ENCODE measurements at places on chromosomes 2 and 18.
A peak's percentile ranks its signal among the peaks of the same experiment; 100 is the strongest.

DNA sequence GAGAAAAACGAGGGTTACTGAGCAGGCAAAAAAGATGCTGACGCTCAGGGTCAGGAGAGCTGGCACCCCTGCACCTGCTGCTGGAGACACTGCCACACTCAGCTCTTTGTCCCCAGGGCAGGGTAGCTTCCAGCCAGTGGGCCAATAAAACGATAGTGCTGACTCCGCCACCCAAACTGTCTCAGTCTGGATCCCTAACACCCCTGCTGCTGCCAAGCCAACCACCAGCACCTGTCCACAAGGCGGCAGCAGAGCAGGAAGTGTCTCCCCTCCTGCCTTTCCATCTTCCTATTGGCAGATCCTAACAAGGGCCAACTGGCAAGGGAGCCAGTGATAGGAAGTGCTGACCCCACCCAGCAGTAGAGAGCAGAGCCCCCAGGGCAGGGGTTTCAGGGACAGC, 531.5 kb upstream of the SALL3 start:
- no peak for DNase-seq

- no peak for DNase-seq
Measured at GRCh38 chr2:223019390-223019930, 32.5 kb upstream of the KCNE4 start.

DNA sequence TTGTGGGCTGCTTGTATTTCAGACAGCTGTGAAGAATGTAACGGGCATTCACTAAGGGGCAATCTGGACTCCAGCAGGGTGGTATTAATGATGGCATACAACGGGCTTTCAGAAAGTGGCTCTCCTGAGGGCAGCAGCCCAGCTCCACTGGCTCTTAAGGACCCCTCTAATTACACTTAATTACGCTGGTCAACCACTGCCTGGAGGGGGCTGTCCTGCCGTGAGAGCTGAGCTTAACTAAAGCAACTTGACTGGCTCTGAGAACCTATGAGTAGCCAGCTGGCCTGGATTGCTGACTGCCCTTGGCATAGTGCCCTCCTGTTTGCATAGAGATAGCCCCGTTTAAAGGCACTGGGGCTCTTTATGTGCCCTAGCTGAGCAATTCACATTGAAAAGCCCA, 3.8 kb downstream of the LIPG start:
- no peak for DNase-seq

DNA sequence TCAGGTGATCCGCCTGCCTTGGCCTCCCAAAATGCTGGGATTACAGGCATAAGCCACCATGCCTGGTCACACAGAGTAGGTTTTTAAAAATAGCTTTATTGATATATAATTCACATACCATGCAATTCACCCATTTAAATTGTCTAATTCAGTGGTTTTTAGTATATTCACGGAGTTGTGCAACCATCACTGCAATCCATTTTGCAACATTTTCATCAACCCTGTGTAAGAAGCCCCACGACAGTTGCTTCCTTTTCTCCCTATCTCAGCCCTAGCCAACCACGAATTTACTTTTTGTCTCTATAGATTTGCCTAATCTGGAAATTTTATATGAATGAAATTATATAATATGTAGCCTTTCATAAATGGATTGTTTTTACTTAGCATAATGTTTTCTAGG, 266.4 kb downstream of the NAPG start:
- DNase-seq: peak; percentile 69

GRCh38 chr2:162072976-162073887, 783 bp downstream of the DPP4 start:
- no peak for DNase-seq

GRCh38 chr2:172905937-172906811, 169.5 kb upstream of the MAP3K20 start:
- DNase-seq: no peak

DNA sequence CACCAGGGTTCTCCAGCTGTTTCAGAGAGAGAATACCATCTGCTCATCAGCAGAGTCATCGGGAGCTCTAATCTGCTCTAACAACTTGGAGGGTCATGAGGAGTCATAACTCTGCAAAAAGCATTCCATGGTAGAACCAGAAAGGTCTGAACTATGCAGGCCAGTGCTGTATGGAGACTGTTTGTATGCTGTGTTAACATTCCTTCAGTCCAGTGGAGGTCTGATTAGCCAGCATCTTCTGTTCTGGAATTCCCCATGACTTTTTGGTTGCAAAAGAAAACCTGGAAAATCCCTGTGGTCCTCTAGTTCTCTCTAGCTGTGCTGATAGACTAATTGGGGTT, 9.4 kb upstream of the ITGB6 start:
- DNase-seq: peak; percentile 86

GRCh38 chr2:108305901-108306300, 17.2 kb downstream of the SULT1C2 start:
- DNase-seq: no peak

GRCh38 chr2:168138374-168138773, 109.0 kb downstream of the STK39 start:
- no peak for DNase-seq

GRCh38 chr2:240455272-240455646, 19.8 kb downstream of the GPC1 start:
- DNase-seq: no peak

DNA sequence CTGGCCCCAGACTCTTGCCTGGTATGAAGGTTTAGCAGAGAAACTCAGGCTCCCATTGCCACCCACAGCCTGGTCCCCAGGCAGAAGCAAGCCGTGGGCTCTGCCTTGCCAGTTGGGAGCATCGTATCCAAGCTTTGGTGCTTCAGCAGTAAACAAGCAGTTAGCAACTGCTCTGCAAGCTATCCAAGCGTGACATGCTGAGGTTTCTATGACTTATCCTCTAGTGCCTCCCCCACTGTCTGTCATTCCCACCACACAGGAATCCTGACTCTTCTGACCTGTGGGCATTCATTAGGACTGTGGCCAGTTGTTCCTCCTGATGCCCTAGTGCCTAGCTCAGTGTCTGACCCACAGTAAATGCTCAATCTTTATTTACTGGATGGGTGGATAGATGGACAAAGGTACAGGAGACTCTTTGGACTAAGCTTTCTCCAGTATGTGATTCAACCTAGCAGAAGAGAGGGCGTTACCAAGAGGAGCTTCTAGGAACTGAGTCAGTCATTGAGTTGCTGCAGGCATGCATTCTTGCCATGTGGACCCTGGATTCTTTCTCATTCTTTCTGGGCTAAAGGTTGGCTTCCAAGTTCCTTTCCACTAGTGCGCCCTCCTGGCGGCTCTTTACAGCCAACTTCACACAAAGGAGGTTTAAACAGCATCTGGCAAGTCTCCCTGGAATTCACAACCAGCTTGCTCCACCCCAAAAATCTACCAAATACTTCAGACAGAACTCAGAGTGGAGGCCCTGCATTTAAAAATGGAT, 40.6 kb upstream of the MRPL19 start:
- no peak for DNase-seq

GRCh38 chr2:109471658-109472057, 142.1 kb downstream of the SEPTIN10 start:
- no peak for DNase-seq

DNA sequence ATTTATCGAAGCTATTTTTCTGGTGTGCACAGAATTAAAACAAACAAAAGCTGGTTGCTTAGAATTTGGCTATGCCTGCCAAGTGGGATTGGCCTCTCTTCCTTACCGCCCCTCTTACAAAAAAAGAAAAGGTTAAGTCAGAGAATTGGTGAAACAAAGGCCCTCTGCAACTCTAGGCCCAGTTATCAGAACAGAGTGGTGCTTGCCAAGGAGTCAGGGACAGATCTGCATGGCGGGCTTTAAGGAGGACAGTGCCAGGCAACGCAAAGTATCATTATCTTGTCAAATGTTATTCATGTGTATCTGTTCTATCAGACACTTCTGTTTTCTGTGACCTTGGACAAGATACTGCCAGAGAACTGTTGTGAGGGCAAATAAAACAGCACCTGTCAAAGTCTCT, 78.3 kb downstream of the TGIF1 start:
- DNase-seq: no peak

DNA sequence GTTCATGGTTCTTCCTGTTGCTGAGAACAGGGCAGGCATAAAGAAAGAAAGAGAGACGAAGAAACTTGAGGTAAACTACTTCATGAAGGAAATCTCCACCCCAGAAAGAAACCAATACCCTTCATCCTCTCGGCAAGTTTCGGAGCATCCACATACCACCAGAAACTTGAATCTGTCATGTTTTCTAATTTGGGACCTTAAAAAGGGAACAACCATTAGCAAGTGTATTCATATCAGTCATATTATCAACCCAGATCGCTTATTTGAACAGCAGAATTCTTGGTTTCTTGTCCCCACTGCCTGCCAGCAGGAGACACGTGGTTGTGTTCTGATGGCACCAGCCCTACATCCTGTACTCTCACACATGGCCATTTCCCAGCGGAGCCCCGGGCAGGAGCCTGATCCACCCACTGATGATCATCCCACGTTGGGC, 53.2 kb upstream of the FZD7 start:
- no peak for DNase-seq

DNA sequence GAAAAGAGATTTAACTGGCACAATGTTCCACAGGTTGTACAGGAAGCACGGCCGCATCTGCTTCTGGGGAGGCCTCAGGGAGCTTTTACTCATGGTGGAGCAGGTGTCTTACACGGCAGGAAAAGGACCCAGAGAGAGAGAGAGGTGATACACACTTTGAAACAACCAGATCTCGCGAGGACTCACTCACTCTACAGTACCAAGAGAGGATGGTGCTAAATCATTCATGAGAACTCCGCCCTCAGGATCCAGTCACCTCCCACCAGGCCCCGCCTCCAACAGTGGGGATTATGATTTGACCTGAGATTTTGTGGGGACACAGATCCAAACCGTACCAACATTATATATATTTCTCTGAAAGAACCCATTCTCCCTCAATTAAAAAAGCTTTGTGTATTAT, 79.7 kb upstream of the DOCK10 start:
- no peak for DNase-seq

GRCh38 chr2:11872247-11872947, 126.0 kb downstream of the LPIN1 start:
- DNase-seq: peak; percentile 26

DNA sequence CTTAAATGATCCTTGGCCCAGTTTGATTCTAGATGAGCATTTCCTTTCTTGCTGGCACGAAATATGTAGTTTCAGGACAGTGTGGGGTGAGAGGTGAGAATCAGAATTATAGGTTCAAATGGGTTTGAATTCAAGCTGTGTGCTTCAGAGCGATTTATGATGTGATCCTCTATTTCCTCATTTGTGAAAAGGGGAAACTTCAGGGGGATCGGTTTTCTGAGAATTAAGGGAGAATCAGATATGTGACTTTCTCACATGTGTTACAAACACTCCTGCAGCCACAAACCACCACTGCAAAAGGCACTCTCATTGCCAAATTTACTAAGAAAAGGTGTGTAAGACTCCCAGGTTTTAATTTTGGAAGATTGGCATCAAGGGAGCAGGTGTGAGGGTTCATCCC, 24.4 kb downstream of the HK2 start:
- no peak for DNase-seq

- no peak for DNase-seq
Measured at GRCh38 chr2:160911258-160911657, 249.0 kb upstream of the TANK start.

DNA sequence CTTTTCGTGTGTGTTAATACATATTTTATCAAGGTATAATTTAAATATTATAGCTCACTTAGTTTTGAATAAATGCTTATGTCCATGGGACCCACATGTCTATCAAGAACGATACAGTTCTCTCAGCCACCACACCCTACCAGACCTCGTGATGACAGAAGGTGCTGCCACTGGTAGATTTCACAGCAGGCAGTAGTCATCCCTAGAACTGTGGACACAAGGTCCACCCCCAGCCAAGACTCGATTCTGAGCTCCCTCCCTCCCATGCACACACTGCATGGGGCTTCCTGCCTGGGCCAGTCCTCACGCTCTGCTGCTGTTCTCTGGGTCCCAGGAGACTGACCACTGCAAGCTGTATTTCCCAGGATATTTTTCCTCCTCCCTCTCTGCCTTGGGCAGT, 26.5 kb upstream of the CREB1 start:
- peak; percentile 84 for DNase-seq

DNA sequence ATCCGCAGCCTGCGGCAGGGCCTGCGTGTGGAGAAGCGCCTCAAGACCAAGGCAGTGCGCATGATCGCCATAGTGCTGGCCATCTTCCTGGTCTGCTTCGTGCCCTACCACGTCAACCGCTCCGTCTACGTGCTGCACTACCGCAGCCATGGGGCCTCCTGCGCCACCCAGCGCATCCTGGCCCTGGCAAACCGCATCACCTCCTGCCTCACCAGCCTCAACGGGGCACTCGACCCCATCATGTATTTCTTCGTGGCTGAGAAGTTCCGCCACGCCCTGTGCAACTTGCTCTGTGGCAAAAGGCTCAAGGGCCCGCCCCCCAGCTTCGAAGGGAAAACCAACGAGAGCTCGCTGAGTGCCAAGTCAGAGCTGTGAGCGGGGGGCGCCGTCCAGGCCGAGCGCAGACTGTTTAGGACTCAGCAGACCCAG, 5.4 kb downstream of the GPR17 start:
- DNase-seq: no peak

- no peak for DNase-seq
Measured at GRCh38 chr2:45627911-45628310, 16.8 kb upstream of the SRBD1 start.

DNA sequence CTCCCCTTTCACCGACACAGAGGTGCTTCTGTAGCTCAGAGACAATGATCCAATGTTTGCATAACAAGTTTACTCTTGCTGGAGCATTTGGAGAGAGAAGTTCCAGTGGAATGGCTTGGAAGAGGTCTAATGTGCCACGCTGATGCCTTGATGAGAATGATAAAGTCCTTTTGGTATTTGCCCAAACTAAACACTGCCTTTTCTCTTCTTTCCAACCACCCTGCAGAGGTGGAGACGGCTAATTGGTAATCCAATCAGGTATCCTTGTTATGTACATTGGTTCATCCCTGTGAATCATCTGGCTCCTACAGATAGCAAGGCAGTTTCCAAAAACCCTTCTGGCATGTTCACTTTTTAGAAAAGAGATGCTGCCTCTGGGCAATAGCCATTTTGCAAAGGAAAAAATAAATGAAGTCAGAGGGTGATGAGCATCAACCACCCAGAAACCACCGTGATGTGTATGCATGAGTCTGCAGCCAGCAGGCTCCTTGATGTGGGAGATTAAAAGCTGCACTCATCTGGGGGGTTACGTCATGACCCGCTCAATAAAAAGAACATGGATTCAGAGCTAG, 40.6 kb downstream of the KIAA2012 start:
- peak; percentile 37 for DNase-seq

DNA sequence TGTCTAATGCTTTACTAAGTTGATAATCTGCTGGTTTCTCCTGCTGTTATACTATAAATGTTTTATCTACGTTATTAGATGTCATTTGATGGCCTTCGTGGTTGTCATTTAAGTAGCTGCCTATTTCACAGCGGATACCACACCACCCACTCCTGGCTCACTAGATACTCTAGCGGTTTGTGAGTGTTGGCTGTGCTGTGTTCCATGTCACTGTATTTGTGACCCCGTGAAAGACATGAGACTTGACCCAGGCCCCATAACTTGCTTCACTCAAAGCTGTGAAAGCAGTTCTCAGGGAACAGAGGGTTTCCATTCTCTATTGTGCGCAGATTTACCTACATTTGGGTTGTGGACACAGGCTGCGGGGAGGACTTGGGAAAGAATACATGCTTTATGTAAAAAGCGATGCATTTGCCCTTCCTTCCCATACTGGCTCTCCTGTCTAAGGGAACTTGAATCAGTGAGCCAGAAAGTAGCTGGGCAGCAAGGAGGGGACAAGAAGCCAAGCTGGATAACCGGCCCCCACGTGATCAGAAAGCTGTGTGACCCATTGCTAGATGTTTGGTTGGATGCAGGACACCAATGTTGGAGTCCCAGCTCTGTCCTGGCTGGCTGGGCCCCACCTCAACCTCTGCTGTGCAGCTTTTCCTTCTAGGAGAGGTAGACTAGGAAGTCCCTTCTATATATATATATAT, 52.2 kb downstream of the PLB1 start:
- no peak for DNase-seq
